ENCODE measurements at places on chromosomes 1 and 21.

GRCh38 chr1:50983219-50983802 lies 13.3 kb downstream of the CDKN2C start:
- no peak for DNase-seq

DNA sequence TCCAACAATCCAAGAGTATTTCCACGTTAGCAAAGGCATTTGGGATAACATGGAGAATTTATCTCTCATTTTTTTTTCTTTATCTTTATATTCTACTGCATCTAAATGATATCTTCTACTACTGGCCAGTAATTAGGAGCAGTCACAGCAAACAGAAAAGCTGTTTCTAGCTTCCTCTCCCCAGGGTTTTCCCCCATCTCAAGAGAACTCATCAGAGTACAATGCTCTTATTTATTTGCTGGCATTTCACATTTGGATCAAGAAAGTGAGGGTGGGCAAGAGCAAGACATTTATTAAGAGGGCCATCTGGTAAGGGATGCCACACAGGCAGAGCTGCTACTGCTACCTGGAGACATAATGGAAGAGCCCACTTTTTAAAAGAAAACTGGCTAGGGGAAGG lies 368.2 kb downstream of the USH2A start:
- no peak for DNase-seq

DNA sequence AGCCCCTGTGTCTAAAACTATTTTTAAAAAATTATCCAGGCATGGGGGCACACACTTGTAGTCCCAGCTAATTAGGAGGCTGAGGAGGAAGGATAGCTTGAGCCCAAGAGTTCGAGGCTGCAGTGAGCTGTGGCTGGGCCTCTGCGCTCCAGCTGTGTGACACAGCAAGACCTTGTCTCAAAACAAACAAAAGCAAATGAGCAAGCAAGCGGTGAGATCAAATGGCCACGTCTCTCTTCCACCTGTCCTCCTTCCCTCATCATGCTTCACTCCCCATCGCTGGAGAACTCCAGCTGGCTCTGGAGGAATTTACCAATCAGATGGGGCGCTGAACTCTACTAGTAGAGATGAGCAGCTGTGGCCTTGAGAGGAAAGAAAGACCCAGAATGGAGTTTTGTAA lies 14.0 kb upstream of the REN start:
- no peak for DNase-seq

DNA sequence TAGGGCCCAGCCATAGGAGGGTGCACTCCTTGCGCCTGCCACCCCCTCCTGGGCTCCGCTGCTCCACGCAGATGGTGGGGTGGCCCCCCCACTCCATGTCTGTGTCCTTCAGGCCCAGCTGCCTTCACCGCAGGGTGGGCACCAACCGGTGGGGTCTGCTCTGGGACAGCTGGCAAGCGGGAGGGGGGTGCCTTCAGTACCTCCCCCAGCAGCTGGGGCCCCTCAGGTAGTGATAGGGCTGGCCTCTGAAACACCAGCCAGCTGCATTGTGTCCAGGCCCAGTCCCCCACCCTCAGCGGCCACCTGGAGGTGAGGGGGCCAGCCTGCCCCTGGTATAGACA lies 360 bp downstream of the GJC2 start:
- no peak for DNase-seq

- DNase-seq, result no peak
These were observed 134.2 kb downstream of the EDEM3 start for GRCh38 chr1:184620469-184620868.

- DNase-seq, result no peak
These were observed 20.7 kb upstream of the GJA5 start for GRCh38 chr1:147781056-147781471.

DNA sequence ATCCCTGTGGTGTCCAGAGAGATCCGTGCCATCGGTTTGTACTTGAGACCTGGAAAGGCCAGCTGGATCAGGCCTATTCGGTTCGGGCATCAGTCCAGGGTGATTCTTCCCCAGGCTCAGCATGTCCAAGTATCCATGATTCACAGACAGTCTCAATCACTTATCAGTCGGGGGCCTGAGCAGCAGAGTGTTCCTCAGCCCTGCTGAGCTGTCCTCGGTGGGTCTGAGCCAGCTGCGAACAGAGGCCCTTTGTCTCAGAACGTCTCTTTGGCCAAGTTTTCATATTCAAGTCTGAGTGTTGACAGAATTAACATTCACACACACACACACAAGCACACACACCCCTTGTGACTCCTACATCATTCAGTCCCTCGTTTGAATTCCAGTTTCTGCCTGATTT lies 33.4 kb upstream of the OSBPL9 start:
- DNase-seq, result no peak

- DNase-seq, result no peak
These were observed 6.1 kb upstream of the LDLRAP1 start for GRCh38 chr1:25537153-25537831.

GRCh38 chr1:183480971-183481441 lies 8.7 kb downstream of the SMG7 start:
- no peak for DNase-seq

DNA sequence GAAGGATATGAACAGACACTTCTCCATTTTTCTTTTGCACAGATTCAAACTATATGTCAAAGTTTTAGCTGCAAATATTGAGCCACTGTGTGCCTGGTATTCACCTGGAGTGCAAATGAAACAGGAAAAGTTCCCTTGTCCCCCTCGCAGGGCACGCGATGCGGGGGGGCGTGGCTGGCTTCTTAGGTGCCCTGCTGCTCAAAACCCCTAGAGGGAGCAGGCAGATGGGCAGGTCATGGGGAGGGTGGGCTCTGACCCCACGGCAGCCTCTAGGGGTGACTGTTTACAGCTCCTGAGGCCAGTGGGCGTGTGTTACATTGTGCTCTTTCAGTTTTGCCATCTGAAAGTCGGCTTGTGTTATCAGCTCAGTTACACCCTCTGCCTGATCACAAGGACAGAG lies 931.2 kb upstream of the B3GALT2 start:
- no peak for DNase-seq

DNA sequence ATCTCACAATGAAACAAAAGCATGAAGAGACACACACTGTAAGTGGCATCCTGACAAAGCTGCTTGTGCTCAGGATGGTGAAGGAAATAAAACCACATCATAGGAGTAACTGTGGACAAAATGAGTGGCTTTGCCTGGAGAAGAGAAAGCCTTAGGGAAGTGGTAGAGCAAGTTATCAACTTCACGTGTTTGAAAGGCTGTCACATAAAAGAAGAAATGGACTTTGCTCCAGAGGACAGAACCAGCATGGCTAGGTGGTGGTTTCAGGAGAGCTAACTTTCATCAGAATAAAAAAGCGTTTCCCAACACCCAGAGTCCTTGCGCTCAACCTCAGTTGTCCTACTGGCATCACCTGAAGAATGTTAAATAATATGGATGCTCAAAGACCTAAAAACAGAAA lies 139.9 kb downstream of the SETD4 start:
- no peak for DNase-seq

DNA sequence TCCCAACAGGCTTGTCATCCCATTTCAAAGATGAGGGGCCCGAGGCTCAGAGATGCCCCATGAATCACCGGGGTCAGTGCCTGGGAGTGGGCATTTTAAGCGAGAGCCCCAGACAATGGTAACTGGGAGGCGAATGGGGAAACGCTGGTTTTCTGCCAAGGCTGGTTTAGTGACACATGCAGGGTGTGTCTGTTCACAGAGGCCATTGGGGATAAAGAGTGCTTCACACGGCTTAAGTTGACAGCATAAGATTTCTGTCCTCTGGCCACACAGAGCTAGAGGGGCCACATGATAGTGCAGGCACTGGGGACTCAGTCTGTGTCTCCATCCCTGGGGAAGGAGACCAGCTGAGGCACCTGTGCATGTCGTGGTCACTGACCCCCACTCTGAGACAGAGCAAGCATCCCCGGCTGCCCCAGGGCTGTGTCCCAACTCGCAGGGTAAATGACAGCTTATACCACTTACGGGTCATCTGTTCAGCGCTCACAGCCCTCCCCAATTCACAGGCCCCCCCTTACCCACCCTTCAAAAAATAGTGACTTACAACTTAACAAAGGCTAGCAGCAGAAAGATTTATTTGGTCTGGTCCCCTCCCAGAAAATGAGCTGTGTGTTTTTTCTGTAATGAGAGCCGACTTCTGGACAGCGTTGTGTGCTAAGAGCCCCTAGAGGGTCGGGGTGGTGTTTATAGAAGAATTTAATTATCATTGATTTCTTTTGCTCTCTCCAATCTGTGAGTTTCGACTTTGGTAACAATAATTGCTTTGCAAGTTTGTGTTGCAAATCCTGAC lies 34.9 kb upstream of the ARHGEF16 start:
- DNase-seq, result no peak

GRCh38 chr1:244163861-244164510 lies 112.9 kb downstream of the ZBTB18 start:
- no peak for DNase-seq
